ENCODE measurements at places on chromosomes 7 and 10. TPM values are rescaled to one million over a fixed set of nuclear protein-coding genes. Genes with fewer than 3 reads are reported as not detected.

DNA sequence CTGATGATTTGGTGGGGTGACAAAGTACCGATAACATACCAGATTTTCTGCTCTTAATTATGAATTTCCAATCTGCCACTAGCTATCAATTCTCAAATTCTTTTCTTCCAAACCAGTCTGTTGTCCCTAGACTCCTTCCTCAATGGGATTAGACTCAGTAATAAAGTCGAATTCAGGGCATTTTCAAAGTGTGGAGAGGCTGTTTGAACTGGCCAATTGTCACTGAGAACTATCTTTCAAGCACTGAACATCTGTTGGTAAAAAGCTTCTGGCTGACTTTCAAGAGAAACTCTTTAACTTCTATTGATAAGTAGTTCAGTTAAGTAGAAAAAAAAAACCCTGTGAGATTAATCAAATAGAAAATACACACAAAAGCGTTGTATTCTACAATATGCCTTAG lies 108.9 kb downstream of the SAMD9 start:
- no peak for DNase-seq

- no peak for DNase-seq
Observed at GRCh38 chr7:24745355-24745754, 11.9 kb downstream of the GSDME start.

DNA sequence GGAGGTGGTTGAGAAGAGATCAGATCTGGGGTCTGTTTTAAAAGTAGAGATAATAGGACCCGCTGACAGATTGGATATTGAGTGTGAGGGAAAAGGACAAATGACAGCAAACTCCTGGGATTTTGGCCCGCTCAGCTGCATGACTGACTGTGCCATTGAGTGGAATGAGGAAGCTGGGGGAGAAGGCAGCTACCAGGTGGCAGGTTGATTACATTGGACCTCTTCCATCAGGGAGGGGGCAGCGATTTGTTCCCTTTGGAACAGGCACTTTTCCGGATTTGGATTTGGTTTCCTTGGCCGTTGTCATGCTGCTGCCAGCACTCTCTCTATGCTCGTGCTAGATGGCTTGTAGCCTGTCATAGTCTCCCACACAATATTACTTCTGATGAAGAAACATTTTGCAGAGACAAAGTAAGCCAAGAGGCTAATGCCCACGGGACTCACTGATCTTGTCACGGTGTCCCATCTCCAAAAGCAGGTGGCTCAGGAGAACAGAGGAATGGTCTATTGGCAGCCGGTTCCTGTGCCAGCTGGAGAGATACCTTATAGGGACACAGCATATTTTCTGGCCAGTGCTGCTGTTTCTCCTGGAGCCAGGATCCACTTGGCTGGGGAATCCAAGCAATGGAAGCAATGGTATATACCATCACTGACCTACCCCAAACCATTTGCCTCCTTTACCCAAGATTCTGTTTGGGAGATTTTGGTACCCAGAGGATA lies 69.1 kb upstream of the WAC start:
- no peak for DNase-seq

GRCh38 chr10:31808258-31809218 lies 120.1 kb downstream of the ARHGAP12 start:
- no peak for DNase-seq

- DNase-seq = peak; percentile 95
Observed at GRCh38 chr7:131105799-131106680, 221.6 kb upstream of the MKLN1 start.

GRCh38 chr7:26398756-26399509 lies 107.3 kb downstream of the SNX10 start:
- no peak for DNase-seq

DNA sequence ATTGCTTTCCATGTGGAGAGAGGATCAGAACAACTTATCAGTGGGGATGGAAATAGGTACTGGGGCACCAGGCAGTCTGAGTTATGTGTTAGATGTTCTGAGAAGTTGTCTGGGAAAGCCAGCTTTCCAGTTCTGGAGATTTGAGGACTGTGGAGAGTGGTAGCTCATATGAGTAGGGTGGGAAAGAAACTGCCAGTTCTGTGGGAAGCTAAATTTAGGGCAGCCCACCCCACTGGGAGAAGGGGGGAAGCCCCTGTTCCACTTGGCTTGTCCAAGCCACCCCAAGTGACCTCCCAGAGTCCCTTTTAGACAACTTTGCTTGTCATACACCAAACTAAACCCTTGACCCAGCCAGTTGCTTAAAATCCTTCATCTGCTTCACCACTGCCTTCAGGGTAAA lies 189.5 kb downstream of the REEP3 start:
- no peak for DNase-seq

GRCh38 chr10:102413053-102413705 lies 5.4 kb downstream of the PSD start:
- DNase-seq = peak; percentile 73

- DNase-seq = no peak
Observed at GRCh38 chr10:13801156-13801906, 214.6 kb downstream of the PRPF18 start.

DNA sequence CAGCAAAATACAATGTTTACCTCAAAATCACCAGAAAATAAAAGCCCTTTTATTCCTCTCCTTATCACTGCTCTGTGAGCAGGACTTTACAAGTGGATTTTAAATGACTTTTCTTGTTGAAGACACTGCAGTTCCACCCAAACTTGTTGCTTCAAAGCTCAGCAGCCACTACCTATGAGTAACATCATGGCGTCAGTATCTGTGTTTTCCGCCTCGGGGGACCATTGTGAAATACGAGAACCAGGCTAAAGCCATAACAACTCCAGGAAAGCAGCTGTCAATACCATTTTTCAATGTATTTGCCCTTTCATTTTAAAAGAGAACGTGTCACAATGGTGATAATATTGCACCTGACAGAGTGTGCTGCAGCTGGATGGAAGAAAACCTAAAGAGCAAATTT lies 284.0 kb upstream of the RNF32 start:
- no peak for DNase-seq

DNA sequence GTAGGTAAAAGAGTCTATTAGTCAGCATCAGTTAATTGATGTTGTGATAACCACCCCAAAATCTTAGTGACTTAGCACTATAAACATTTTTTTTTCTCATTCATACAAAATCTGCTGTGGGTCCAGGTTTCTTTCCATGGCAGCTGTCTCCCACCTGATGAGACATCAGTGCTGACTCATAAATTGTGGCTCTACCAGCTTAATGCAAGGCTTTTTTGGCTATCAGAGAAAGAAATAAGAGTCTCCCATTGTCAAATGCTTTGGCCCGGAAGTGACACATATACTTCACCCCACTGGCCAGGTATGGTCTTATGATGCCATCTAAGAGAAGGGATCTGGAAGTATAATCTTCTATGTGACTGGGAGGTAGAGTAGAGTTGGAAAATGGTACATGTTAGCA lies 14.5 kb downstream of the DNAJB9 start:
- no peak for DNase-seq

DNA sequence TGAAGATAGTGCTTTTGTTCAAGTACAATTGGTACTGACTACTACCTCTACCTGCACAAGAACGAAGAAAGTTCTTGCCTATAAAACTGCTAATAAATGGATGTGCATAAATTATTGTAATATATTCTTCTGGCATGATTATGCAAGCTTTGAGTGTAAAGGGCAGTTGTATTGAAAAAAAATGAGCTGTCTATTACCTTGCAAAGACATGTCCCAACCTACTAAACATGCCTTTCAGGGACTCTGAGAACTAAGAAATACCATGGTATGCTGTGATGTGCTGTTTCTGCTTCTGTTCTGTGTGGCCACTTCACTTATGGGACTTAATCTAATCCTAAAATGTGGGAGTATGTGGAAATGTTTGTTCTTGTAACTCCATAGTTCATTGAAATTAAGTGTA lies 1083.4 kb downstream of the LRMDA start:
- DNase-seq = no peak

GRCh38 chr7:73509463-73509862 lies 12.6 kb downstream of the BAZ1B start:
- no peak for DNase-seq

GRCh38 chr7:51665045-51665780 lies 348.6 kb upstream of the COBL start:
- DNase-seq = no peak

GRCh38 chr7:151428378-151429236 lies 11.3 kb downstream of the CRYGN start:
- DNase-seq = no peak

DNA sequence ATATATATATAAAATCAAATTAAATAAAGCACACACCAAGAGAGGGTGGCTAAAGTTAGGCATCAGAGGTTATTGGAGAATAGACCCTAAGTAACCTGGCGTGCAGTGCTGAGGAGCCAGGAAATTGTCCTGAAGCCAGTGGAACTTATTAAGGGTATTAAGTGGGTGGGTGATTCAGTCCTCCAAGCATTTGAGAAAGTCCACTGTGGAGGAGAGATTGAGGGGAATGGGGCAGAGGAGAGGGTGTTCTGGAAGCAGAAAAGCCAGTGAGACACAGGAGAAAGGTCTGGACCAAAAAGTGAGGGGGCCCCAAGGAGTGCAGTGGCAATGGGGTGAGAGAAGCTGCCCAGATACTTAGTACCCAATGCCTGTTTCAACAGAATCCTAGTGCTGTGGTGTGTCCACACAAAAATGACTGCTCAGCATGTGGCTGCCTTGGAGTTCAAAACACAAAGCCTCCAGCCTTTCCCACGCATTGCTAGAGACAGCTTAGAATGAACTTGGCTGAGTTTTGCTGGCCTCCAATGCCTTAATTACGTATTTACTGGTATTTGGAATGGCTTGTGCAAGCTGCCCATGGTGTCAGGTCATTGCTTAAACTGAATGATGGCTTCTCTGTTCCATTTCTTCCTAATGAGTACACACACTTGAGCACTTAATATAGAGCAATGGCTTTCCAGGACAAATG lies 44.9 kb upstream of the CHST15 start:
- DNase-seq = no peak

- DNase-seq = no peak
Observed at GRCh38 chr7:11726001-11726793, 105.8 kb downstream of the THSD7A start.

DNA sequence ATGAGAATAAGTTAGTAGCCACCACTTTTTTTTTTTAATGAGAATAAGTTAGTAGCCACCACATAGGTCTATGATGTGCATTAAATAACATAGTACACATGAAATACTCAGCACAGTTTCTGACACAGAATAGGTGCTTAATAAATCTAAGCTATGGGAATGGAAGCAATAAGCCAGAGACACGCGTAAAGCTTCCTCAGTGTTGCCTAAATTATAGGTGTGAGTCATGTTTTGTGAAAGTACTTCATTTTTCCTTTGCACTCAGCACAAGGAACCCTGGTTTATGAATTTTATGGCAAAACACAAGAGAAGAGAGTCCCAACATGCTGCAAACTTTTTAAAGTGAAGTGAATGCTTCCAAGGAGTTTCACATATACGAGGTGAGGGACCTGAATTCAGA lies 267.4 kb downstream of the RNLS start:
- DNase-seq = no peak

DNA sequence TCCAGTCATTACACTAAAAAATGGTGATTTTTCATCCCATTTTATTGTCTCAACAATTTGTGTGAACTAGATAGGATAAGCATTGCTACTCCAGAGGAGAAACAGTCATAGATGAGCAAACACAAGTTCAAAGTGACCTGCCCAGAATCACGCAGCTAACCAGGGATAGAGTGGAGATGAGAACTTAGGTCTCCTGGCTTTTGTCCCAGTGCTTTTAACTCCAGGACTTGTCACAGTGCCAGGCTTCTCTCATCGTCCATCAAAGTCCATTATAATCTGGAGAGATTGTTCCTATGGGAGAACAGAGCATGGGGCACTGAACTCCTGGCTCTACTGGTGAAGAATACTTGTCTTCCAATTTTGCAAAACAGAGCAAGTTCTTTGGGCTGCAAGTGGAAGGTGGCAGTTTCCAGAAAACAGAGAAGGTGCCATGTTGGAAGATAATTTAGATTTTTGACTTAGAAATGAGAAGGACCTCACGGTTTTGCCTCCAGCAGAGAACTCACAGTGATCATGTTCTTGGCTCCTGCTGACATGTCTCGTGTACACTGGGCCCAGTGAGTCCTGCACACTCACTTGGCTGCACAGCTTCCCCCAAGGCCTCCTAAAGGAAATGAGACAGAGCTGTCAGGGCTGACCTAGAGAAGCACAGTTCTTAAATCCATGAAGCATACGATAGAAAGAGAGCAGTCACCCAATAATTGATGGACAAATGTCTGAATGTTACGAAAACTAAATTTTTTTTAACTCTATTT lies 322.9 kb upstream of the NRP1 start:
- no peak for DNase-seq

GRCh38 chr7:109782806-109783205 lies 1213.1 kb downstream of the DNAJB9 start:
- no peak for DNase-seq

GRCh38 chr10:30017556-30017955 lies 41.8 kb downstream of the JCAD start:
- DNase-seq = no peak

GRCh38 chr7:157087646-157088045 lies 51.1 kb upstream of the UBE3C start:
- no peak for DNase-seq

GRCh38 chr7:115838829-115839228 lies 191.7 kb downstream of the TFEC start:
- no peak for DNase-seq

GRCh38 chr7:39353615-39354376 lies 212.4 kb upstream of the YAE1 start:
- DNase-seq = no peak

GRCh38 chr10:65234261-65234660 lies 1691.6 kb upstream of the LRRTM3 start:
- no peak for DNase-seq

OR2A7 gene
- 0.73 TPM for total RNA-seq

CALML3 gene
- not detected for total RNA-seq

SPDYE2 gene
- total RNA-seq = not detected

ATRNL1 gene
- not detected for total RNA-seq

EPC1 gene
- total RNA-seq = 155 TPM

PSMC2 gene
- total RNA-seq = 93.9 TPM

CDK1 gene
- total RNA-seq = 1.1 TPM

NME8 gene
- 27.1 TPM for total RNA-seq

PSTK gene
- 10.6 TPM for total RNA-seq

PON1 gene
- not detected for total RNA-seq

ZNF680 gene
- 17.9 TPM for total RNA-seq

MYL10 gene
- total RNA-seq = not detected

UPK3BL1 gene
- 73.3 TPM for total RNA-seq
